Stimulated activated CD4-positive, alpha-beta T cell treated with anti-CD3 and anti-CD28 coated beads, Interleukin-15, amount 100 ng/mL, for 1 hour (primary cell): ENCODE measurements at places on chromosomes 1 and 21.

GRCh38 chr1:94247138-94248094 is 10.0 kb upstream of the ARHGAP29 start:
- DNase-seq: no peak

GRCh38 chr1:99623554-99623953 is 22.4 kb upstream of the PALMD start:
- DNase-seq: no peak

- no peak for DNase-seq
These were observed 44.0 kb downstream of the MORN1 start for GRCh38 chr1:2347409-2347785.

DNA sequence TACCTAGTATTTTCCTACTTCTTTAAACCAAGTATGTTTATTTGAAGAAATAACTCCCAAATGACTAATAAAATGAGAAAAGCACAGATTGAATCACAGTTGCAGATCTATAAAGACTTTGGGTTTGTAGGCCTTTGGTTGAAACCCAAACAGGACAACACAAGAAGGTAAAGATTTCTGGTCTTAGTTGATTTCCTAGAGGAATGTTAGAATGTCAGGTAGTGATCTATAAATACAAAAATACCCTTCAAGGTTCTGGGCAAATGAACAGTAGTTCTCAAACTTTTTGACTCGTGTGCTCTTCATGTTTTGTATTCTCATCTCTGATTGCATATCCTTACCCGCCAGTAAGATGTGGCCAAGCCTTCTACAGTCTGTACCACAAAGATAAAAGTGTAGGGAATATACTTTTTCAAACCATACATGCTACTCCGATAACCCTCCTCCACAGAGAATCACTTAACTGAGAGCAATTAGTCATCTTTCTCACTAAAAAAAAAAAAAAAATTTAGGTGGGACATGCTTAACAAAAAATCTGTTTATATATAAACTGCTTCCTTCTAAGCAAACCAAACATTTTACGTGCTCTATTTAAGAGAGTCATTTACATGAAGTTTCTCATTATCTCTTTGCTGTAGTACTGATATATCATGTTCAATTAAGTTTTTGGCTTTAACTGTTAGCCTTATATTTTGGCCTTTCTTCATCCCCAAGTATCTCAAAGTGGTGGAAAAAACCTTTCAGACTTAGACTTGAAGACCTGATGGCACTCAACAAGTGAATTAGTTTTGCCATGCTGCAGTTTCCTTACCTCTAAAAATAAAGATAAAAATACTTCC is 36.0 kb downstream of the CNIH4 start:
- DNase-seq: no peak
